ENCODE measurements at places on chromosomes 7 and 10. TPM values are rescaled to one million over a fixed set of nuclear protein-coding genes. Genes with fewer than 3 reads are reported as not detected.

DNA sequence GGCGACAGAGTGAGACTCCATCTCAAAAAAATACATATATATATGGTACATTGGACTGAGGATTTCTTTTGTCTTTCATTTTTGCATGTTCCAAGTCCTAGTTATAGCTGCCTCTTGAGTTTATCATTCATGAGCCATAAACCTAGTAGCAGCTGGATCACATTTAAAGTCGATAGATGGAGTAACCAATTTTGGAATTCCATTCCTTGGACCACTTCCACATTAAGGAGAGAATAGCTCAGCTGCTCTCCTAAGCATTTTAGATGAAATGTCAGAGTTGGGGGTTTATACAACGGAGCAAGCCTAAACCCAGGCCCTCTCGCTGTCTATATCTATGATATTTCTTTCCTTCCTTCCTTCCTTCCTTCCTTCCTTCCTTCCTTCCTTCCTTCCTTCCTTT, 141.2 kb downstream of the LYZL1 start:
- no peaks in the 10 kb centered on the region for H3K27me3 ChIP-seq
- no peak overlapping the region for H3K4me3 ChIP-seq
- H3K4me1 ChIP-seq, result no peaks in the 10 kb centered on the region
- DNase-seq, result no peak
- no peak overlapping the region for H3K27ac ChIP-seq

DNA sequence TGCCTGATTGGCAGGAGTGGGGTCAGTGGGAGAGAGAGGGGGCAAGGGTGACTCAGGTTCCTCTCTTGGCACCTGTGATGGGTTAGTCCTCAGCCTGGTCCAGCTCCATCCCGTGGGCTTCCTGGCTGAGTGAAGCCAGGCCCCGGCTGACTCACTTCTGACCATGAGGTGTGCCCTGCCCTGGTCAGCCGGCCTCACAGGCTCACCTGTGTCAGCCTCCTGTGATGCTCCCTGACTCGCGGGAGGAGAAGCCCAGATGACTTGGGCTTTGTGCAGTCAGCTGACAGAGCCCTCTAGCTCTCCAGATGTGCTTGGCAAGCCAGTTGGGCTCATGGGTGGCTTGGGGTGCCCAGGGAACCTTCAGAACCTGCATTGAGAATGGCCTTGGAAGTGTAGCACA, 16.0 kb upstream of the PPIF start:
- no peak overlapping the region for H3K27ac ChIP-seq
- no peaks in the 10 kb centered on the region for H3K4me1 ChIP-seq
- no peak for DNase-seq
- no peak overlapping the region for H3K4me3 ChIP-seq
- H3K27me3 ChIP-seq, result no peaks in the 10 kb centered on the region
- no peaks in the 10 kb centered on the region for H3K36me3 ChIP-seq

DNA sequence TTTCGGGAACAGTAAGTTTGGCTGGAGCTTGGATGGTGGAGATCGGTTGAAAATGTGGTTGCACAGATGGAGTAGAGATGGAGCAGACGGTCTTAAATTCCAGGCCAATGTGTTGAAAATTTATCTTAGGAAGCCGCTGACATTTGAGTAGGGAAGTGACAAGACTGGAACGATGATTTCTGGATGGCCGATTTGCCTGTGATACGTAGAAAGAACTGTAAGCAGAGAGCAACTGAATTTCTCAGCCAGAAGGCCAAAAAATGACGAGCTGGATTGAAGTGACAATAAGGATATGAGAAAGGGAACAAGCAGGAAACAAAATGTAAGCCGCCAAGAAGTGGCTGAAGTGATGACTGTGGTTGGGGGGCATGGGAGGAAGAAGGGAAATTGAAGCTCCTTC, 687 bp upstream of the ARMC3 start:
- H3K36me3 ChIP-seq, result no peaks in the 10 kb centered on the region
- no peak overlapping the region for H3K27ac ChIP-seq
- DNase-seq, result no peak
- H3K27me3 ChIP-seq, result no peaks in the 10 kb centered on the region
- H3K4me1 ChIP-seq, result peaks cover 8% of the 10 kb centered on the region

DNA sequence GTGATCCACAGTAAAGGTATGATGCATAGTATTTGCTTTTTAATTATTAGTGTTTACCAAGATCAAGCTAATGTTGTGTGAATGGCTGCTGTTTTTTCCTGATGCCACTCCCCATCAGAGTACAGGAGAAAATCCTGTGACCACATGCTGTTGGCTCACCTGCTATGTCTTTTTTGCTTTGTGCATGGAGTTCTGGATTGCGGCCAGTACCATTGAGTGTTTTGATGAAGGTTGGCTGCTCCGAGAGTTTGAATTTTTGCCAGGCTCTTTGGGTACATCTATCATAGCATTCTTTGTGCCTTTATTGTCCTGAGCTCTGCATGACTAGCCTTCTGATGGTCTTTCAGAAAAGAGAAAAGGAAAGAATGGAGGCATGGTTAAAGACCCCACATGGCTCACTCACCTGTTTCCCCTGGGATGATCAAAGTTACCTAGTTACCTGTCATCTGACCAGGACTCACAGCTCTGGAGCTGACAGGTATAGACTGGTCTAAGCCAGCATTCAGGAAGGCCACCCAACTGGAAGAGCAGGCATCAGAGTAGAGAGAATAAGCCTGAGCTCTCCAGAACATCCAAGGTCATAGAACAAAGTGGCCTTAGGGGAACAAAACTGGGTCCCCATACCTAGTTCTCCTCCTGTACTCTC, 11.8 kb upstream of the SGPL1 start:
- no peak overlapping the region for H3K27ac ChIP-seq
- H3K4me1 ChIP-seq, result no peaks in the 10 kb centered on the region
- no peaks in the 10 kb centered on the region for H3K27me3 ChIP-seq

- H3K36me3 ChIP-seq, result no peaks in the 10 kb centered on the region
- no peaks in the 10 kb centered on the region for H3K27me3 ChIP-seq
- DNase-seq, result no peak
Observed at GRCh38 chr10:97770255-97770654, 1.5 kb downstream of the SFRP5 start.

DNA sequence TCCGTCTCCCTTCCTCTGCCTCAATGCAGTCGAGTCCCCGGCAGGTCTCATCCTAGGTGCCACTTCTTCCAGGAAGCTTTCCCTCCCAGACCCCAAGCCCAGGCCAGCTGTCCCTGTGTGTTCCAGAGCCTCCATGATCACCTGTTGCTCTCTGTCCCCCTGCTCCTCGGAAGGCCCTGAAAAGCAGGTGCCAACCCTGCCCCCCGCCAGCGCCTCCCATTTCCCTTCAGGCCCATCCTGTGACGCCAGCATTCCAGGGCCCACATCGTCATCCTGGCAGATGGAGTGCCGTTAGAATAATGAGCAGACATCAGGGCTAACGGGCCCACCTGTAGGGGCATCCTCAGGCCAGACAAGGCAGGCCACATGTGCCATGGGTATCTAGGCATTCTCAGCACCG, 253.0 kb upstream of the PPP2R2D start:
- H3K27ac ChIP-seq, result no peak overlapping the region
- no peak overlapping the region for H3K4me3 ChIP-seq
- no peaks in the 10 kb centered on the region for H3K27me3 ChIP-seq
- no peak for DNase-seq
- no peaks in the 10 kb centered on the region for H3K36me3 ChIP-seq

HMX2 gene
- total RNA-seq, result not detected

DPYSL4 gene
- not detected for total RNA-seq

Measured in upper lobe of left lung (tissue), 6 donors.